Activated T-cell treated with anti-CD3 and anti-CD28 coated beads, Interleukin-2, amount 50 U/mL, for 72 hours (primary cell): ENCODE measurements at places on chromosomes 5 and 9. TPM values are rescaled to one million over a fixed set of nuclear protein-coding genes. Genes with fewer than 3 reads are reported as not detected.

TENT4A gene
- 49.8 TPM for total RNA-seq

DNA sequence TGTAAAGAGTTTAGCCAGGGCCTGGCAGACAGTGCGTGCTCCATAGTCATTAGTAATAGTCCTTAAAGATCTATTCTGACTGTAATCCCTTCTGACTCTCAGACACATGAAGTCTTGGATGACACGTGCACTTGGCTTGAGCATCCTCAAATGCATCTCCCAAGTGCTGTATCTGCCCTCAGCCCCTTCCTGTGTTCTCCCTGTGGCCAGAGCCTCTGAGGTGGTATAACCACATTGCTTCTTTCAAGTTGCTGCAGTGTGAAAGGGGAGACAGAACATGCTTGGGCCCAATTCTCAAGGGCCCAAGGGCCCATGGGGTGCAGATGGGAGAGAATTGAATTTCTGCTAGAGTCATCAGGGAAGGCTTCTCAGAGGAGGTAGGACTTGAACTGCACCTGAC lies 30.1 kb upstream of the HAND1 start:
- no peak overlapping the region for H3K4me3 ChIP-seq
- peaks cover 64% of the 10 kb centered on the region for H3K27me3 ChIP-seq
- no peak overlapping the region for H3K27ac ChIP-seq
- H3K4me1 ChIP-seq, result peaks cover 8% of the 10 kb centered on the region

DND1 gene
- total RNA-seq, result 4.6 TPM

- DNase-seq, result no peak
- no peaks in the 10 kb centered on the region for H3K4me1 ChIP-seq
- no peak overlapping the region for H3K4me3 ChIP-seq
These were observed 35.8 kb downstream of the IZUMO3 start for GRCh38 chr9:24509850-24510249.

GRCh38 chr5:177473443-177474001 lies at the start of gene DBN1:
DBN1 (minus strand) TSS chr5:177473634; CDS start chr5:177473521, 113 bp downstream.
- peaks cover 7% of the 10 kb centered on the region for H3K27me3 ChIP-seq
- H3K4me3 ChIP-seq, result peak within 1 kb of the TSS; percentile 90
- peak within 1 kb of the TSS; percentile 47 for H3K27ac ChIP-seq
- DNase-seq, result peak; percentile 37
- H3K4me1 ChIP-seq, result peaks cover 67% of the 10 kb centered on the region

CAMK4 gene
- 96.0 TPM for total RNA-seq

DNA sequence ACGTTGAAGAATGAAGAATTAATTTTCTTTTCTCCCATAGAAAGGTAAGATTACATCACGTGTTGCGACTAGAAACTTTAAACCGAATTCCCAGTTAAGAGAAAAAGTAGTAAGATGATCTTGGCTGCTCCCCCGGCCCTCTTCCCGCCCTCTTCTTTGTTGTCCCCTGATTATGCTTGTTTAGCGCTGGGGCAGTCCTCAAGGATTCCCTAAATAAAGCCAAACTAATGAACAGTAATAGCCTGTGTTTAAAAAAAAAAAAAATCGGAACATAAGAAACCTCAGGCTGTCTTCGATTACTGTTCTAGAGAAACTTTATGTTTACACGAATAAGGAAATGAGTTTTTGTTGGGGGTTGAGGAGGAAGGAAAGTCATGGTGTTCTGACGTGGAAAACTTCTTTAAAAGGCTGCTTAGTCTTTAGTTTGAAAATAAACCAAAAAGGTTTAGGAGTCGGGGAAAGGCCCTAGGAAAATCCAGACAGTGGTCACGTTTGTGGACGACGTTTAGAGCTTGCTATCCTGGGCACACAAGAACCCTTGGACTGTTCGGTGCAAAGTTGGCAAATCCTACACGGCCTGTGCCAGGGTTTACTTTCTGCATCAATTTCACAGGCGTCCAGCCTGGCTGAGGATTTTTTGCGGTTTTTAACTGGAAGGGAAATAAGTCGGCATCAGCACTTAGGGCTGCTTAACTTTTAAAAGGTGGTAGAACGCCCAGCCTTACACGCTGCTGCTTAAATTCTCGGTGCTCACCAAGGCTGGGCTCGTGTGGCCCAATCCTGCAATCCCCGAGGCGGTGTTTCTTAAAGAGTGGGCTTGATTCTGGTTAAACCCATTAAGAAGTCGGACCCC lies 1.1 kb upstream of the MAT2B start:
- DNase-seq, result peak; percentile 49
- H3K27me3 ChIP-seq, result no peaks in the 10 kb centered on the region
- H3K36me3 ChIP-seq, result peaks cover 12% of the 10 kb centered on the region
- peak overlapping the region; percentile 96 for H3K27ac ChIP-seq
- peak overlapping the region; percentile 92 for H3K4me3 ChIP-seq

DNA sequence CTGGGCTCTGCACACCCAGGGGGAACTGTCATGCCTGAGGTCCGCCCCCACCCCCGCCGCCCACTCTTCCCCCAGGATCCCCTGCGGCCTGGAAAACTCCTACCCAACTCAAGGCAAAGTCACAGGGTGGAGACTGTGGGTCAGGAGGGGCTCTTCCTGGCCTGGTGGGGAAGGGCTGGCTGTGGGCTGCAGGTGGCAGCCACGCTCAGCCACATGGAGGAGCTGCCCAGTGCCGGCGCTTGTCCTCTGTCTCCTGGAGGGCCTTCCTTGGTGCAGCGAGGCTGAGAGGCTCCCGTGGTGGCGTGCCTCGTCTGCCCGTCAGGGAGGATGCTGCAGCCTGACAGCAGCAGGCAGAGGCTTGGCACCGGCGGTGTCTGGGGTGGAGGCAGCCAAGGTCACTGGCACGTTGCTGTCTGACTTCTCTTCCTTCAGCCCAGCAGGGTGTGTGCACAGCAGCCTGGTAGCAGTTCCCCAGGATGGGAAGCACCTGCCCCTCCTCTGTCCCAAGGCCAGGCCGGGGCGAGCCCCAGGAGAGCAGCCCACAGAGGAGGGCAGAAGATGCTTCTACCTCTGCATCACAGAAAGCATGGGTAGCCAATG lies 78.1 kb downstream of the ADAMTS2 start:
- no peak overlapping the region for H3K27ac ChIP-seq
- H3K36me3 ChIP-seq, result no peaks in the 10 kb centered on the region
- no peak for DNase-seq
- H3K4me1 ChIP-seq, result no peaks in the 10 kb centered on the region
- H3K27me3 ChIP-seq, result no peaks in the 10 kb centered on the region

DNA sequence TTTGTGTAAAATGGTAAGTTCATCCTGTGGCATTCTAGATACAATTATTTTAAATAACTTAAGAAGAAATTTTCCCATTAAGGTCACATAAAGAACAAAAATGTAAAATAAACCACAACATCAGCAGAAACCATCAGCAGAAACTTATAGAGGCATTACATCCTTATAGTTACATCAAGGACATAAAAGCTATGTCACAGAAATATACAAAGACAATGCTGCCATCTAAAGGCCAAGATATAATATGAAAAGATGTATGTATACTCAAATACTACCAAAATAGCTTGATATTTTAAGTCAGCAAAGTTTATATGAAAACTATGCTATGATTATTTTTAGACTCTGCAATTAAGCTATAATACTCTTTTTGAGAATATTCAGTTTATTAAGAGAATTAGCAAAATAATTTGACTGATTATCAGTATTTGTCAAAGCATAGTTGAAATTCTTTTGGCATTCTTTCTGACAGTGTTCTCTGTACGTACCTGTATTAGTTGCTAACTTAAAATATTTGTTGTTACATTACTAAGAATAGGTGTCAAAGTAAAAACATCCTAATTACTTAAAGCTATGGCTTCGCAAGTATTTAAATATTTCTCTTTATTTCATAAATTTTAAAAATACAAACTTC lies 36.2 kb downstream of the FBXL17 start:
- no peaks in the 10 kb centered on the region for H3K27me3 ChIP-seq
- H3K36me3 ChIP-seq, result no peaks in the 10 kb centered on the region
- no peaks in the 10 kb centered on the region for H3K4me1 ChIP-seq

DNA sequence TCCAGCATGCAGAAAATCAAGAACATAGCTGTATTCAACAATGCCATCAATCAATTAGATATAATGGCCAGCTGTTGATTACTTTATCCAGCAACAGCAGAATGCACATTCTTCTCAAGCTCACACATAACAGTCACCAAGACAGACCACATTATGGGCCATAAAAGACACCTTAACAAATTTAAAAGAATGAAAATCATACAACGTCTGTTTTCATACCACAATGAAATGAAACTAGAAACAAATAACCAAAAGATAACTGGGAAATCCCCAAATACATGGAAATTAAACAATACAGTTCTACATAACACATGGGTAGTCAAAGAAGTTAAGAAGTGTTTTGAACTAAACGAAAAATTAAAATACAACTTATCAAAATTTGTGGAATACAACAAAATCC lies 130.9 kb upstream of the GNA14 start:
- H3K4me1 ChIP-seq, result peaks cover 37% of the 10 kb centered on the region
- H3K4me3 ChIP-seq, result peak overlapping the region; percentile 67
- H3K27me3 ChIP-seq, result no peaks in the 10 kb centered on the region
- H3K36me3 ChIP-seq, result peaks cover 18% of the 10 kb centered on the region

- H3K36me3 ChIP-seq, result peaks cover 1% of the 10 kb centered on the region
- peaks cover 11% of the 10 kb centered on the region for H3K4me1 ChIP-seq
- H3K4me3 ChIP-seq, result no peak overlapping the region
- no peaks in the 10 kb centered on the region for H3K27me3 ChIP-seq
These were observed 95.9 kb upstream of the GNAQ start for GRCh38 chr9:78127279-78128225.

GRCh38 chr9:137582286-137582860 lies 3.6 kb upstream of the DPH7 start:
- H3K36me3 ChIP-seq, result peaks cover 1% of the 10 kb centered on the region
- no peak for DNase-seq
- H3K27ac ChIP-seq, result no peak overlapping the region

DNA sequence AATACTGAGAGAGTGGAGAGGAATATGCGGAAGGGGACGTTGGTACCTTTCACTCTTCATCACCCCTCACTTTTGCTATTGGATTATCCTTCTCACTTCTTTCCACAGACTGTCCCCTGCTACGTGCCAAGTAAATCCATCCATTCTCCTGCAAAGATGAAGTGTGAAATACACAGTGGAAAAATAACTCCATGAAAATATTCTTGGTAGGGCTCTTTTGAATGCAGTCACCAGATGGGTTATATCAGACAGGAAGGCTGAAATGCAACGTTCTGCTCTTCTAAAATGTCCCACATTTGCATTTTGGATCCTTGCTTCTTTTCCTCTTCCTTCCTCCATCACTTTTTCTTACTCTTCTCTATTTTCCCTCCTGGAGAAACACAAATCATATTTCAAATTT lies 510.3 kb upstream of the CLINT1 start:
- H3K4me1 ChIP-seq, result no peaks in the 10 kb centered on the region
- DNase-seq, result no peak
- H3K27me3 ChIP-seq, result no peaks in the 10 kb centered on the region
- H3K4me3 ChIP-seq, result no peak overlapping the region

COL15A1 gene
- total RNA-seq, result 0.19 TPM

- H3K4me1 ChIP-seq, result no peaks in the 10 kb centered on the region
- no peak overlapping the region for H3K4me3 ChIP-seq
These were observed 301.4 kb upstream of the DAP start for GRCh38 chr5:11062397-11062796.

DNA sequence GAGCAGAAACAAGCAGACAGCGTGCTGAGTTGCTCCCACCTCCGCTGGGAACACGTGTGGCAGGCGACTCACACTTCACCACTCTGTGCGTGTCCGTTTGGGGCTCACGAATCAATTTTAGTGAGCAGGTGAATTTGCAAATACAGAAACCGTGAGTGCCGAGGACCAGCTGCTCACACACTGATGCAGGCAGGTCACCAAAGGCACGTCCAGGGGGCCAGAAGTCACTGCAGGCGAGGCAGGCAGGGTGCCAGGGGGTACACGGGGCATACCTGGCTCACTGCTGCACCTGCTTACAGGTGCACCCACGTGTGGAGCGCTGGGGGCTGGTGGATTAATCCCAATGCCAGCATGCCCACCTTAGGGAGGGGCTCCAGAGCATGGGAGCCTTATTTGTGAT lies 68.8 kb downstream of the ZNF354C start:
- no peaks in the 10 kb centered on the region for H3K36me3 ChIP-seq
- no peak overlapping the region for H3K27ac ChIP-seq
- H3K27me3 ChIP-seq, result no peaks in the 10 kb centered on the region

GRCh38 chr5:94040591-94041148 lies 299.3 kb upstream of the POU5F2 start:
- no peak overlapping the region for H3K4me3 ChIP-seq
- peaks cover 6% of the 10 kb centered on the region for H3K36me3 ChIP-seq
- H3K27ac ChIP-seq, result no peak overlapping the region
- no peaks in the 10 kb centered on the region for H3K27me3 ChIP-seq
- DNase-seq, result no peak

GRCh38 chr5:158302029-158302428 lies 443.1 kb upstream of the CLINT1 start:
- H3K4me1 ChIP-seq, result no peaks in the 10 kb centered on the region
- no peak for DNase-seq
- no peaks in the 10 kb centered on the region for H3K27me3 ChIP-seq
- H3K27ac ChIP-seq, result no peak overlapping the region
- no peaks in the 10 kb centered on the region for H3K36me3 ChIP-seq

DNA sequence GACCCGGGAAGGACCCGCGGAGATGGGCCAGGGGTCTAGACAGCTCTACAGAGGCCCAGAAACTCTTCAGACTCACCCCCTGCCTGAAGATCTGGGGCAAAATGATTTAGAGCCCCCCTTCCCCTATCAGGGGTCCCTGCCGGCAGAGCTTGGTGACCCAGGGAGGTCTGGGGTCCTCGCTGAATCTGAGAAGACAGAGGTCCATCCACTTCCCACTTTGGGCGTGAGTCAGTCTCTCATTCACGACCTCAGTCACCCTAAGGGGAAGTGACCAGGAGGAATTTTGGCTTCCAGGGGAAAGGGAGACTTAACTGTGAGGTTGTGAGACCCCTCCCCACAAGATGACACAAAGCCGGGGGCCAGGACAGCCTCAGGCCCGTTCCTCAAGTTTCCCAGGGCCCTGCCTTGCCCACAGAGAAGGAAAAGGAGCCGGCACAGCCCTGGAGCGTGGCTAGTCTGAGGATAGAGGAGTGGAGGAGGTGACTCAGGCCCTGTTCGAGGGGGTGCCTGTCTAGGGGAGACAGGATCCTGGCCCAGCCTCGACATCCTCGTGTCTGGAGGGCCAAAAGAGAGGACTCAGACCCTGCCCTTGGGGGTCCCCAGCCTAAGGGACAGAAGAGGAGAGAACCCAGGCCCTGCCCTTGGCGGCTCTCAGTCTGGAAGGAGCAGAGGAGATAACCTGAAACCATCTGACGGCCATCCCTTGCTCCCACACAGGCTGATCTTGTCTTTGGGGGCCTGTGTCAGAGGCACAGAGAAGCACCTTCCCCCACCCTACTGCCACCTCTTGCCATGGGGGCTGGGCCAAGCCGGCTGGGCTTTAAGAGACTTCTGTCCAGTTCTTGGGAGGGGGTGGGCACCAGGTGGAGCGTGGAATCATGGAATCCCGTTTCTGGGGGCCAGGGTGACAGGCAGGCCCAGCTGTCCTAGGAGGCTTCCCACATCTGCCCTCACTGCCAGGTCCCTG lies 889 bp downstream of the PDLIM4 start:
- no peak overlapping the region for H3K27ac ChIP-seq
- H3K36me3 ChIP-seq, result no peaks in the 10 kb centered on the region
- DNase-seq, result no peak
- H3K4me3 ChIP-seq, result no peak overlapping the region

GRCh38 chr9:91896513-91897121 lies 53.4 kb downstream of the ROR2 start:
- H3K36me3 ChIP-seq, result no peaks in the 10 kb centered on the region
- H3K27me3 ChIP-seq, result peaks cover 26% of the 10 kb centered on the region
- H3K27ac ChIP-seq, result no peak overlapping the region
- DNase-seq, result no peak
- H3K4me1 ChIP-seq, result no peaks in the 10 kb centered on the region
- no peak overlapping the region for H3K4me3 ChIP-seq

GRCh38 chr5:178545941-178546674 lies 44.1 kb downstream of the COL23A1 start:
- no peaks in the 10 kb centered on the region for H3K4me1 ChIP-seq
- no peak overlapping the region for H3K4me3 ChIP-seq
- H3K36me3 ChIP-seq, result no peaks in the 10 kb centered on the region
- H3K27me3 ChIP-seq, result no peaks in the 10 kb centered on the region
- no peak overlapping the region for H3K27ac ChIP-seq

KIAA1958 gene
- 11.2 TPM for total RNA-seq
